ENCODE measurements at places on chromosomes 5 and 9.

DNA sequence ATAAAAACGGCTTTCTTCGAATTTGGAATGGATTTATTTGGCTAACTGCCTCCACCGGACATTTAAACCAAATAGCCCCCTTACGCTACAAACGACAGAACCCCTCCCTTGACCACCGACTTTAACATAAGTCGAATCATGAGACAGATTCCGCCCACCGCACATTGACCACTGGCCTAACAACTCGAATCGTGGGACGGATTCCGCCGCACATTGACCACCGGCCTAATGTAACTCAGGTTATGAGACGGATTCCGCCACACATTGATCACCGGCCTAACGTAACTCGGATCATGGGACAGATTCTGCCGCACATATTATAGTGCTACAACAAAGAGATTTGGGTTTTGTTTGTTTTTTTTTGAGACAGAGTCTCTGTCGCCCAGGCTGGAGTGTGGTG is 2.7 kb upstream of the LCN9 start:
- no peak for DNase-seq

DNA sequence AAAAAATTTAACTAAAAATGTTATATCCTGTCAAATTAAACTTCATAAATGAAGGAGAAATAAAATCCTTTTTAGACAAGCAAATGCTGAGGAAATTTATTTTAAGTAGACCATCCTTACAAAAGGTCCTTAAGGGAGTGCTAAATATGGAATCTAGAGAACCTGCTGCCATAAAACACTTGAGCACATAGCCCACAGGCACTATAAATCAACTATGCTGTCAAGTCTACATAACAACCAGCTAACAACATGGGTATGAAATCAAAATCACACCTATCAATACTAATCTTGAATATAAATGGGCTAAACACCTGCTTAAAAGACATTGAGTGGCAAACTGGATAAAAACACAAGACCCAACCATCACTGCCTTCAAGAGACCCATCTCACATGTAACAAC is 15.1 kb upstream of the PRSS3 start:
- no peak for DNase-seq

DNA sequence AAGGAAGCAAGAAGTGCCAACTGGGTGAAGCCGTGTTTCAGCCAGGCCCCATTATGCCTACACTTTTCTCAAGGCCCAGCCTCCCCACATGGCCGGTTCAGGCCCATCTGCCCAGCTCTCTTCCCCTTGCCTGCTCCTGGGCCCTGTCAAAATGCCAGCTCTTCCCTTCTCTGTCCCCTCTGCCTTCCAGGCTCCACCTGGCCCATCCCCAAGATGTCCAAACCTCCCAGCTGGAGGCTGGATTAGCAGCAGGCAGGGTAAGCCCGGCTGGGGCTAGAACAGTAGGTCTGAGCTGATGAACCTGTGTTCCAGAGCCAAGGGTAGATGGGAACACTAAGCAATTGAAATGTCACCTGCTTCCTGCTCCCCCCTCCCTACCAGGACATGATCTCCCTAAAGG is 64.1 kb upstream of the HSPA9 start:
- DNase-seq: no peak

- DNase-seq: no peak
Measured at GRCh38 chr9:9949978-9950377, 662.8 kb downstream of the PTPRD start.

DNA sequence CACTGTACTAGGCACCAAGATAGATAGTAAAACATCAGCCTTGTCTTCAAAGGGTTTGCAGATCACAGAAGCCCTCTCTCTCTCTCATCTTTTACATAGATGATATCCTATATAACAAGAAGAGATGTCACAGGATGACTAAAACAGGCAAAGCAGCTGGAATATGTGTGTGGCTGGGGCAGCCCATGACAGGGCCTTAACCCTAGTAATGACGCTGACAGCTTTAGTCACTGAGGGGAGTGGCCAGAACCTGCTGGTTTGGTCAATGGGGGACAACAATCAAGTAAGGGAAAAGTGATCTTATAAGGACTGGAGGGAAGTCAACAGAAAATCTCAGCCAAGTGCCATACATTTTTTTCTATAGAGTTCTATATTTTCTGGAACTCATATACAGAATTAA is 41.9 kb upstream of the RIC1 start:
- DNase-seq: no peak

DNA sequence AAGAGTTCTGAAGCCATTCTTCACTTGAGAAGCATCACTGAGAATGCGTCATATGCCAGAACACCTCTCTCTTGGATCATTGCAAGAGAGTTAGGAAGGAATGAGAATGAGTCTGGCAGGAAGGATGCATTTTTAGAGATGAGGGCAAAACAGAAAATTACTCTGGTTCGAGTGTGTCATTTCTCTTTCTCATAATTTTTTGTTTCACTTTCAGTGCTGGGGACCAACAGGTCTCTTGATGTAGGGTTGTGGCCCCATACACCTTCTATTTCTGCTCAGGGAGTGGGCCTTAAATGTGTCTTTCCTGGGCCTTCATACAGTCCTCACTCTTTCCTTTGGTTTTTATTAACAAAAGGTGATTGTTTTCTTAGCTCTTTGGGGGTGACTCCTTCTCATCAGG is 302.4 kb downstream of the NR3C1 start:
- no peak for DNase-seq

DNA sequence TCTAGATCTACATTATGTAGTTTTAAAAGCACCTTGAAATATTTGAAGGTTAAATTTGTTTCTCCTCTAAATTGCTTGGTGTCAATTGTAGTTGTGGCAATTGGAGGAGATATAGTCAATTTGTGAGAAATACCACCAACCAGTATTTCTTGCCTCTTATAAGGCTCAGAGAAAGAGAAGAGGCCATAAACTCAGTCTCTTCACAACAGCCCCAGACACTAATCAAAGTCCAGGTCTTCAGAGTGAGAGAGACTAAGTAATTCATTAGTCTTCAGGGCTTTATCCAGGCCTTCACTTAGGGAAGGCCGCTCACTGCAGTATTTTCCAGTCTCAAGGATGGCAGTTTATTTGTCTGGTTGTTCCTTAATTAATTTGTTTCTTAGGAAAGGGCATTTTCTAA is 168.0 kb upstream of the RGMB start:
- no peak for DNase-seq
